NCI-H2029 (cell line): ENCODE measurements at places on chromosomes 7 and 10.

- no peak for DNase-seq
These were observed 10.1 kb downstream of the PNLIP start for GRCh38 chr10:116555880-116556279.

DNA sequence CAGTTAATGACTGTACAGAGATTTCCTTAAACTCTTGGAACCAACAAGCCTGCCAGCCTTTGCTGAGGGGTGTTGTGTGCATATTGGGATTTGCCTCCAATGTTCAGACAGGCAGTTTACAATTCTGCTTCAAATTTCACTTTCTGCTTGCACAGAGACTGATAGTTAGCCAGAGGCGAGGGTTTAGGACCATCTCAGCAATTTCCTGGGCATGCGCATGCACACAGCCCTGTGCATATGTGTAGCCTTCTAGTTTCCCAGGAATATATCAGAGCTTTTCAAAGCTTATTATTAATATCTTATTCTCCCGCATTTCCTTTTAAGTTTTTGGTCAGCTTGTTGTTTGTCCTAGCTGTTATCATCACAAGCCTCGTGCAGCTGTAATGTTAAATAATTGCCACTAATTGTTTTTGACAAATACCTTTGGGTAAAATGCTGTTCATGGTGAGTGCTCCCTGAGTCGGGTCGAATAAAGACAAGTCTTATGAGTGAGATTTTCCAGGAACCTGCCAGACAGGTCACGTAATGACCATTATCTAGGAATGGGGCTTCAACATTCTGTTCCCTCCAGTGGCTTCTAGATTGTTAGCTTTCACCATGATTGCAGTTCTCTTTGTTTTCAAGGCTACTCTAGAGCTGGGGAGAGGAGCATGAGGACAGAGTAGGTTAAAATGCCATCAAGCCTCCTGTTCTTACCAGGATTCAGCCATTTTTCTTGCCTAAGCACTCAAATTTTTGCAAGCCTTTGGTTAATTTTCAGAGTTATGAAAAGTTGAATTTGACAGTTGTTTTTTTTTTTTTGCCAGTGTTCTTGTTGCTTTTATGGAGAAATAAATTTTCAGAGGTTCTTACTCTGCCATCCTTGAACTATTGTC is 24.1 kb upstream of the DNAJC1 start:
- DNase-seq, result no peak

- DNase-seq, result no peak
These were observed 150.5 kb downstream of the CYP26A1 start for GRCh38 chr10:93224005-93224779.

DNA sequence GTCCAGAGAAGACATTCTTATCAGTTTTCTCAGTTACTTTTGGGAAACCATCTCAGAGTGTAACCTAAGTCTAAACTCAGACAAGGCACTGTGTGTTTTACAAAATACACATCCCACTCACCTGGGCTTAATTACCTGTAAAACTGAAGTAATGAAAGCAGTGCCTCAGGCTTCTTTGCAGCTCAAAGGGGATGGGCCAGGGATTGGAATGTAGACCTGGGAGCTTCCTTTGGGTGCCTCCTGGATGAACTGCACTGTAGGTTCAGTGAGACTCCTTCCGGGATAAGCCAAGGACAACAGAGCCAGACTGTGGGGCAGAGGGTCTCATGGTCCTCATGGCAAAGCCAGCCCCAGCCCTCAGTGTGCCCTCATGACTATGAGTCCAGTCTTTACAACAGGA is 672.4 kb upstream of the GALNT17 start:
- no peak for DNase-seq

DNA sequence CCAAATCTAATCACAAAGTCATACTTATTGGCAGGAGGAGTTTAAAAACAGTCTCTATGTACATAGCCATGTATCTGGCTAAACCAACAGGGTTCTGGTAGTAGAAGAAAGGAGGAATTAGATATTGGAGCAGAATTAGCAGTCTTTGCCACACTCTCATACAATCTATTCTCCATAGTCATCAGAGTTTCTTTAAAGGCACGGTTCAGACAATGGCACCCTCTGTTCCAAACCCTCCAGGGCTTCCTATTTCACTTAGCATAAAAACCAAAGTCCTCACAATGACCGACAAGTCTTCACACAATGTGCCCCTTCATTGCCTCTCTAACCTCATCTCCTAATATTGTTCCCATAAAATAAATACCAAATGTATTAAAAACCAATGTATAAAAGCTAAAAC is 12.7 kb downstream of the ZNF438 start:
- no peak for DNase-seq

DNA sequence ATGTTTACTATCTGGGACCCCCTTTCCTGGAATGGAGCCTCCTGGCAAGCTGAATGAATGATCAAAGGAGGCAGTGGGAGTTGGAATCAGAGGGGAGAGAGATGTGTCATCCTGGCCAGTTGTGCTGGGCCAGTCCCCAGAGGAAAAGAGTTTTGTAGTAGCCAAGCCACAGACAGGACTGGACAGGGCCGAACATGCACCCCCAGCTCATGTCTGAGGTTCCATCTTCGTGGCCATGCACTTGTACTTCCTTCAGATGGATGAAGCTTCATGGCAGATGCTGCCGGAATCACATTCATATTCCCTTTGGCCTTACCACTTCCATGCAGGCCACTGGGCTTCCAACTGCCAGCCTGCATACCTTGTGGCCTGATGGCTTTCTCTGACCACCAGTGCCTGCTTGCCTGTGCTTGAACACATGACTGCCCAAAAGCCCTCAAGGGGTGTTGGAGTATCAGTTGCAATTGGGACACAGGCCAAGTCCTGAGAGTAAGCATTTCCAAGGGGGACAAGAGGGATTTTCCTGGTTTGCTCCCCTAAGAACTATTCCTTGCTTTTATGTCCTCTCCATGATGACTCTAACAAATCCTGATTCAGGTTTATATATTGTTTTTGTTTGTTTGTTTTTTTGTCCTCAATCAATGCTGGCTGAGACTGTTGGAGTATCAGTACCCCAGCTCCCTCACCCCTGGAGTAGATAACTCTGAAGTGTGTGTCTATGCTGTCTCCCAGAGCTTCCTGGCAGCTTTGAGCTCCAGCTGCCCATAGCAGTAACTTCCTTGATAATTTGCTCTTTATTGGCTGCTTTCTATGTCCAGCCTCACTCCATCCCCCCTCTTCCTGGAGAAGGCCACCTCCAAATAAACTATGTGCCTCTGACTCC is 63.6 kb downstream of the TMEM130 start:
- DNase-seq, result peak; percentile 35

DNA sequence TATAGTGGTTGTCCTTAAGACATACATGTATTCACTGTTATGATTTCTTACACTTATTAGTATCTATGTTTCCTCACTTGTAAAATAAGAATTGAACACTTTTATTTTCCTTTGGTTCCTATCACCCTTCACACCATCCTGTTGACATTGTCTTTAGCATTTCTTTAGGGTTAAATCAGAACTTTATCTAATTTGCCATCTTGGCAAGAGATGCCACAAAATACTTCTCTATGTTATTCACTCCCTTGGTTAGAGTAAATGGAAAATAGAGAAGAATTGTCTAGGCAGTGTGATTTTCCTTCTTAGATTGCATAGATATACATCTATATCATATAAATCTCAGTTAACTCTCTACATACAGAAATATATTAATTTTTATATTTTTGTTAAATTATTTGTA is 204.7 kb downstream of the SEMA3D start:
- DNase-seq, result no peak

DNA sequence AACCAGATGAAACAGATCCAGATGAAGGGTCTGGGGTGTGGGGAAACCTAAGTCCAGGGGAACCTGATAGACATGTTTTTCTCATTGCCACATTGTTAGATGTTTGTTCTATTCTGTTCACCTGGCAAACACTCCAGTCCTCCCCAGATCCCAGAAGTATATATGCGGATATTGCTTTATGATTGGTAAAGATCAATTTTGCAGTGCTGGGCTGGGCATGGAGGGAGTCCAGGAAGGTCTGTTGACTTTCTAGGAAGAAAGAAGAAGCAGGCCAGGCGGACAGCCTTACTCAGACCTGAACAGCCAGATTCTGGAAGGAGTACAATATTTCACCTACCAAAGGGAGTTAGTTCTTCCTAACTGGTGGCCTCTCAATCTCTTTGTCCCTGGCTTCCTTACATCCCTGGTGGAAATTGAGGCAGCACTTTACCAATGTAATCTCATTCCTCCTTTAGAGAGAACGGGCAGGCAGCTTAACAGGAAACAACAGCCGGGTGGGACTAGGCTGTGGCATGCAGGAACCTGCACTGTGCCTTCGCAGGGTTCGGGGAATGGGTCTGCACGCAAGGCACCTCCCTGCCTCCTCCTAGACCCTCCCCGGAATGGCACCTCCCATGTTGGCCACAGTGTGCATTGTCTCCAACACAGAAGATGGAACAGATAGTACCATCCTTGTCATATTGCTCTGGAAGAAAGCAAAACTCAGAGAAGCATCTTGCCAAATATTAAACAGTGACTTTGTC is 930 bp downstream of the GIMAP6 start:
- DNase-seq, result no peak

DNA sequence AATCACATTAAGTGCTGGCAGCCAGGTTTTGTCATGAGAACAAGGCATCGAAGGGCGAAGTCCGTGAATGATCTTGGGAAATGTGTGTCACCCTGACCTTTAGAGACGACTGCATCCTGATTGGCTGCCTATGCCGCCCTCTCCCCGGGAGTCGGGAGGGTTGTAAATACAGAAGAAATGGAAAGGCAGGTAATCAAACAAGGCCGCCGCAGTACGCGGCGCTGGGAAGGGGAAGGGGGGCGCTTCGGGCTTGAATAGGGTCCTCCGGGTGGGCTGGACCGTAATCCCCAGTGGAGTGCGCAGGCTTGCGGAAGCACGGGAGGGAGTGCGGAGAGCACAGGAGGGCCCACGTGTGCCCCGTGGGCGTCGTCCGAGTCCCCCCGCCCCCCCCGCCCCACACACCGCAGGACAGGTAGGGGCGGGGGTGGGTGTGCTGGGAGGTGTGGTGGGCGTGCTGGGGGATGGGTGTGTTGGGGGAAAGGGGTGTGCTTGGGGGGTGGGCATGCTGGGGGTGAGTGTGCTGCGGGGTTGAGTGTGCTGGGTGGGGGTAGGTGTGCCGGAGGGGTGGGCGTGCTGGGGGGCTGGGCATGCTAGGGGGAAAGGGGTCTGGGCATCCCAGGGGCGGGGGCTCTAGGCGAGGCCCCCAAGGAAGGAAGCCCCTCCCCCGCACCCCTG is 169.4 kb downstream of the ARHGAP12 start:
- DNase-seq, result no peak

GRCh38 chr10:118907051-118907450 is 122.5 kb upstream of the NANOS1 start:
- DNase-seq, result no peak

GRCh38 chr7:89129600-89130375 is 334.3 kb upstream of the TEX47 start:
- DNase-seq, result no peak

DNA sequence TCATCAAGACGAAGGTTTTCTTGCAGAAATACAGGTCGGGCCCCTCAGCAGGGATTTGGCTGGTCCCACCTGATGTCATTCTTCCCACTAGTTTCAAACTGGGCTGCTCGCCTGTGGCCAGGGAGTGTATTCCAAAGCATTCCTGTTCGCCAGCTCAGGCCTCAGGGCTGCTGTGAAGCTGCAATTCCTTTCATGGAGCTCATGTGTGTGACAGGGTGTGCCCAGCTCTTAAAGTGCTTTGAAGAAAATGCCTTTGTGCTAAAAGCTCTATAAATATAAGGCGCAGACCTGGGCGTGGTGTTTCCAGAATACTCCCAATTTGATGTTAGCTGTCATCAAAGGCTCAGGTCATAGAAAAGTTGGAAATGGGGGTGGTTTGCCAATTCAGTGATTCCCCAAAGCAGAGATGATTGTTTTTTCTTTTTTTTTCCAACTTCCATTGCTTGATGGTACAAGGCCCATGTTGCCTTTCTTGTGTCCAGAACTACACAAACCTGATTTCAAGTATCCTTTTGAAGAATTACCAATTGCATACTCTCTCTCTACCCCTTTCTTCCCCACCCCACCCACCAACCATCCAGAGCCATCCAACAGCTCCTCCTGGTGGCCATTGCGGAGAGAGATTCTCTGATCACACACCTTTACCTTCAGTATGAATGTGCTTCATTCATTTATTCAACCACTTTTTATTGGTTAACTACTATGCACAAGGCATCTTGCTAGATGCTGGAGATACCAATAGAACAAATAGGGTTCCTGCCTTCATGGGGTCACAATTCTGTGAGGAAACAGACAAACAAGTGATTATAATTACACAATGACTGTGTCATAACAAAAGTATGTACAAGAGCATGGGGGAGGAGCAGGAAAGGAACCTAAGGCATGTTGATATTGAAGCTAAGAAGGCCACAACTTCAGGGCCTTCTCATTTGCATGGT is 297.3 kb upstream of the LYZL1 start:
- DNase-seq, result peak; percentile 15

GRCh38 chr7:95264363-95264891 is 59.9 kb downstream of the PON1 start:
- DNase-seq, result no peak

DNA sequence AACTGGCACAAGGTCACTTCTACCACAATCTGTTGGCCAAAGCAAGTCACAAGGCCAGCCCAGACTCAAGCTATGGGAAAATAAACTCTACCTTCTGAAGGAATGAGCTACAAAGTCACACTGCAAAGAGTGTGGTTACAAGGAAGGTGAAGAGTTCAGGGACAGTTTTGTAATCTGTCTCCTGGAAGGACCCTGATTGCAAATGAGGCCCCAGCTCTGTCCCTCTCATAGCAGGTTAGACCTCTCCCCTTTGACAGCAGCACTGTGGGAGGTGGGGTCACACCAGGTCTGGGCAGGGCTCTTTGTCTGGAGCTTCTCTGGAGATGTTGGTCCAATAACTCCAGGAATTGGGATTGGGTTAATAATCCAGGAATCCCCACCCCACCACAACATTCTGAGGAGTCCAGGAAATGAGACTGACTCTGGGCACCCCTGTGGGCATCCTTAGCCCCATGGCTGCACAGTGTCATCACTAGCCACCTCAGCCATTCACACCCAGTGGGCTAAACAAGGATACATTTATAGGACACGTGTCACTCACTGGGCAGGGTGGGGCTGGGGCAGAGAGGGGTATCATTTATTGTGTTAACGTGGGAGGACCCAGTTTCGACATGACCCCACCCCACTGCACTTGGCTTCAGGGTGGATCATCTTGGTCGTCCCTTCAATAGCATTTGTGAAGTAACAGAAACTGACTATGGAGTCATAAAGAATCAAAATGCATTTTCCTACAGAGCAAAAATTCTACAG is 23.7 kb upstream of the C10orf105 start:
- no peak for DNase-seq

DNA sequence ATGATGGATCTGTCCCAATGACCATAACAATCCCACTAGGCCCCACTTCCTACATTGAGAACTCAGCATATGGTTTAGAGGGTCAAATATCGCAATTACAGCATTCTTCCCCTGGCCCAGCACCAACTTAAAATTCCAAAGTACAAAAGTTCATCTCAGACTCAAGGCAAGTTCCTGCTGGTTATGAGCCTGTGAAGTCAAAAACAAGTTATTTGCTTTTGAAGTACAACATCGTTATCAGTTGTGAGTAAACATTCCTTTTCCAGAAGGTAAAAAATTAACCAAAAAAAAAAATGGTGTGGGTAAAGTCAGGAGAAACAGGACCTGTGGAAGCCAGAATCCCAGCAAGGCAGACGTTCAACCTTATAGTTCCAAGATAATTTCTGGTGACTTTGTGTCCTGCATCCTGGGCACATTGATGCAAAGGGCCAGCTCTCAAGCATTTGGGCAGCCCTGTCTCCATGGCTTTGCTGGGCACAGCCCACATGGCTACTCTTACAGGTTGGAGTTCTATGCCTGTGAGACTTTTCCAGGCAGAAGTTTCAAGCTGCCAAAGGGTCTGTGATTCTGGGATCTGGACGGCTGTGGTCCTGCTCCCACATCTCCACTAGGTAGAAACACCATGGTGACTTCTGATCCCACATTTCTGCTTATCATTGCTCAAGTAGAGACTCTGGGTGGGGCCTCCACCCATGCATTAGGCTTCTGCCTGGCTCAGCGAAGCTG is 37.5 kb downstream of the AKR1C8 start:
- no peak for DNase-seq
